ENCODE measurements at places on chromosomes 13 and 19. TPM values are rescaled to one million over a fixed set of nuclear protein-coding genes. Genes with fewer than 3 reads are reported as not detected.

C19orf33 gene
- total RNA-seq, result 522 TPM

HMG20B gene
- 56.1 TPM for total RNA-seq

MCF2L gene
- total RNA-seq, result 13.0 TPM

DBP gene
- total RNA-seq, result 10.9 TPM

CBY2 gene
- total RNA-seq, result not detected

ZIK1 gene
- total RNA-seq, result 4.6 TPM

F10 gene
- 2.4 TPM for total RNA-seq

LINGO3 gene
- total RNA-seq, result 0.09 TPM

ERFL gene
- total RNA-seq, result not detected

USE1 gene
- 19.3 TPM for total RNA-seq
